ENCODE measurements at places on chromosomes 12 and 14. TPM values are rescaled to one million over a fixed set of nuclear protein-coding genes. Genes with fewer than 3 reads are reported as not detected.

DNA sequence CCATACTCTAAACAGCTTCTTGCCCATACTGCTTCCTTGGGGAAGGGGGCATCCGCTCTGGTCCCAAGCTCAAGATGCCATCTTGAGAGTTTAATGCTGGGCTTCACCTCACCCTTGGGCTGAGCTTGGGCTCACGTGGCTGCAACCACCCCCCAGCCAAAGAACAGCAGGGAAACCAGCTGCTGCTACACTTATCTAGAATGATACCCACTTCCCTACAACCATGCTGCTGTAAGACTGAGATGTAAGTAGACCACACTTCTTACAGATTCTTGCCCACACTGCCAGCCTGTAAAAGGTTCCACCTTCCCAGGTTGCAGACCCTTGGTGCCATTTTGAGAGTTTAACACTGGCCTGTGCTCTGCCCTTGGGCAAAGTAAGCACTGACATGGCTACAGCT is 9.7 kb downstream of the CTSG start:
- no peak for DNase-seq

TTC6 gene
- total RNA-seq, result not detected

SLC25A47 gene
- not detected for total RNA-seq

SLC10A1 gene
- not detected for total RNA-seq

DNA sequence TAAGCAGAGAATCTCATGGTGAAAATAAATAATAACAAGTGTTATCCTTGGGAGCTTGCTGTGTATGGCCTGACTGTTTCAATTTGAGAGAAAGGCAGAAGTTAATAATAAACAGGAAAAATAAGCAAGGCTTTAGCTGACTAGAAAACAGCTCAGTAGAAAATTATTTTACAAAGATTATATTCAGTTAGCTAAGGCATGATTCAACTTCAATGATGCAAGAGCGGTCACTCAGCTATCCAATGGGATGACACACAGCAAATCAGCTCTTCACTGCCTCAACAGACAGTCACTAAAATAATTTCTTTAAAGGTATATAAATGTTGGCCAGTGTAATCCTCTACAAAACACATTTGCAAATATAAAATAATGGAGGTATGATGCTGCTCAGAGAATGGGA is 18.6 kb downstream of the GSTZ1 start:
- no peak for DNase-seq

FGD4 gene
- total RNA-seq, result 0.34 TPM

CELA1 gene
- not detected for total RNA-seq

DNA sequence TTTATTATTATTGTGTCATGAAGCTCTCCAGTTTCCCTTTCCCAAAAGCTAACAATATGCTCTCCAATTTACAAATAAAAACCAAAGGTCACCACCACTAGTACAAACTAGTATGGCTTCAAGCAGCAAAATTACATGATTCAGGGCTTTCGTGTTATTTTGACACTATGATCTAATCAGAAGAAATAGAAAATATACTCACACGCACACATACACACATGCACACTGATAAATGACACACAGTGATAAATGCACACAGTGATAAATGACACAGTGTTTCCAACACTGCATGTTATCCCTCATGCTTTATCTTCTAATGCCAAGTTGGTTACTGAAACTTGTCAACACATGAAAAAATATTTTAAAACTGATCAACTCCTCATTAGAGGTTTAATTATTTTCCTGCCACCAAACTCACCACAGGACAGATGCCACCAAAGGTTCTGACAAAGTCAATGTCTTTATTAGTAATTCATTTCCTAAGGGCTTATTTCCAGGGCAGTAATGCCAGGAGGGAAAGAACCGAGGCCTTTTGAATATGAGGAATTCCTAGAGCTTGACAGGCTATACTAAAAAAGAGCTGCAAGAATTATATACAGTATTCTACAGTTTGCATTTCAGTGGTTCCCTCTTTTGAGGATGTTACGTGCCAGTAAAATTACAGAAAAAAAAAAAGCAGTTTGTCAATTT is 82.4 kb downstream of the PPP2R5E start:
- DNase-seq, result no peak

GRCh38 chr12:91965781-91966180 is 179.9 kb downstream of the BTG1 start:
- DNase-seq, result no peak

DNA sequence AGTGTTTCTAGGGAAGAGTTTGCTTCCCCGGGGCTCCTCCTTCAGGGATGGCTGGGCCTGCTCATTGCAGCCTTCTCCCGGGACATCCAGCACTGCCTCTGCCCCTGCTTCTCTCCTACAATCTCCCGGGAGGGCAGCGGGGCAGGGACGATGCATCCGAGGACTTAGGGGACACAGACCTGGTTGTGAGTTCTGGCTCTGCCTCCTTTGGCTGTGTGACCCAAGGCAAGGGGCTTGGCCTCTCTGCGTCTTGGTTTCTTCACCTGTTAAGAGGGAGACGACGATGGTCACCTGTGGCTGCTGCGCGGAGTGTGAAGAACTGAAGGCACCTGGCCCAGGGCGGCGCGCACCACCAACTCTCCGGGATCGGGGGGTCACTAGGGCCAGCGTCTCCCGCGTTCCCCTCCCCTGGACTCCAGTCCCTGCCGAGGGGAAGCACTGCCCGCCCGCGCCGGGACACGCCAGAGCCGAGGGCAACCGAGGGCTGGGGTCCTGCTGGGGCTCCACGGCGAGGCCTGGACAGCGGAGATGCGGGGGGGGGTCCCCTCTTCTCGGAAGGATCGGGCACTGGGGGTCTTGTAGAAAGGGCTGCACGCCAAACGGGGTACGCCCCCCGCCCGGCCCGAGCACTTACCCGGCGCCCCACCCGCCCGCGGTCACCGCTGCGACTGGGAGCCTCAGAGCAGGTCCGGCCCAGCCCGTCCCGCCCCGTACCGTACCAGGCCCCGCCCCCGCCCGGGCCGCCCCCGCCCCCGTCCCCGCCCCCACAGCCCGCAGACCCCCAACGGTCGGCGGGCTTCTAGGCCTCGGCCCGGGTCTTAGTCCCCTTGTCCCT is at the start of gene HVCN1:
HVCN1 (minus strand) TSS at position 670 of the 835 bp plus-strand sequence. CDS start 5,870 bp downstream, outside the sequence.
- DNase-seq, result peak; percentile 43

All from activated naive CD8-positive, alpha-beta T cell treated with anti-CD3 and anti-CD28 coated beads for 36 hours (primary cell).